ENCODE measurements at places on chromosomes 13 and 19.

DNA sequence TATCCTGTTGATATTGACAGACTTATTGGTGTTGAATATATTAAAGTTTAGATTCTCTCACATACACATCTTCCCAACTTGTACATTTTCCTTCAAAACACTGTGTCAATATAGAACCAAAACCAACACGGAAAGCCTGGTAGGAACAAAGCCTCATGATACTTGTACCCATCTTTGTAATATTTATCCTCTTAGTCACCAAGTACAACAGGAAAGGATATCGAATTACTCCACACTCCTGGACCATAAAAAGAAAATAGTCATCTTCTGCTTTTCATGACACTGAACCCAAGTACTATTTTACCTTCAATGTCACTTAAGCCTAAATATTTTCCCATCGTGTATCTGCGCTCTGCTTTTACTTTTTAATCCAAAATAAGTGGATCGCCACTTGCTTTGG, 702.9 kb upstream of the PCDH9 start:
- no peak for DNase-seq

- no peak for DNase-seq
Measured at GRCh38 chr13:33040090-33040489, 23.9 kb downstream of the KL start.

GRCh38 chr19:7605490-7606222, 10.0 kb downstream of the CAMSAP3 start:
- peak; percentile 99 for DNase-seq

DNA sequence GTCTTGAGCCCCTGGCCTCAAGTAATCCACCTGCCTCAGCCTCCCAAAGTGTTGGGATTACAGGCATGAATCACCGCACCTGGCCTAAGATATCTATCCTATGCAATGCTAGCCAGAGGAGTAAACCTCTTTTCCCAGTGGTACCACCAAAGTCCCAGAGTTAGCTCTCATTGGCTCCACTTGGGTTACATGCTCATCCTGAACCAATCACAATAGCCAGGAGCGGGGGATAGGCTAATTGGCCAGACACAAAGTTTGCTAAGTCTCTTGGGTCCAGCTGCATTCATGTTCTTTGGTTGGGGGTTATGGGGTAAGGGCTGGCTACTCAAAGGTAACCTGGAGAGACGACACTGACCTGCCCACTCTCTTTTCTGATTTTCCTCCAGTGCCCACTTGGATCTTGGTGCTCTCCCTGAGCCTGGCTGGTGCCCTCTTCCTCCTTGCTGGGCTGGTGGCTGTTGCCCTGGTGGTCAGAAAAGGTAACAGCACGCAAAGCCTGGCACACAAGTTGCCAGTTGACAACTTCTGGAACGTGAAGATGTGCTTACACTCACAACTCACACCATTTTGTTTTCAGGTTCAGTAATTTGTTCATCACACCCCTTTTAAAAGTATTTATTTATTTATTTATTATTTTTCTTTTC, 7.8 kb downstream of the C19orf38 start:
- peak; percentile 66 for DNase-seq

DNA sequence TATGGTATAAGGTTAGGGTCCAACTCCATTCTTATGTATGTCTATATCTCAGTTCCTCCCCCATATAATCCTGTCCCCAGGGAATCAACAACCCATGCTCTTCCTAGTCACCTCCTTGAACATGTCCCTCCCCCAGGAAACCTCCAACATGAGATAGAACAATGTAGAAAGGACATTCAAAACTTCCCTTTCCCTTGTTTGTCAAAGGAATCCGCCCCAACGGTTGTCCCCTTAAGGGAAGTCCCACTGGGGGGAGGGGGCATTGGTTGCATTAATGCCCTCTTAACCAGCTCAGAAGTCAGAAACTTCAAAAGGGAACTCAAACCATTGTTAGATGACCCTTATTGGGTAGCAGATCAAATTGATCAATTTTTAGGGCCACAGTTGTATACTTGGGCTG, 6.8 kb upstream of the ZNF561 start:
- DNase-seq: no peak

- DNase-seq: no peak
Measured at GRCh38 chr13:32535115-32535514, 3.5 kb downstream of the N4BP2L2 start.

GRCh38 chr19:2055931-2056836, 5.1 kb upstream of the MKNK2 start:
- DNase-seq: no peak

GRCh38 chr13:27395007-27395510, 29.4 kb upstream of the GTF3A start:
- no peak for DNase-seq

GRCh38 chr13:48562296-48563066, 29.6 kb upstream of the RCBTB2 start:
- DNase-seq: peak; percentile 60

DNA sequence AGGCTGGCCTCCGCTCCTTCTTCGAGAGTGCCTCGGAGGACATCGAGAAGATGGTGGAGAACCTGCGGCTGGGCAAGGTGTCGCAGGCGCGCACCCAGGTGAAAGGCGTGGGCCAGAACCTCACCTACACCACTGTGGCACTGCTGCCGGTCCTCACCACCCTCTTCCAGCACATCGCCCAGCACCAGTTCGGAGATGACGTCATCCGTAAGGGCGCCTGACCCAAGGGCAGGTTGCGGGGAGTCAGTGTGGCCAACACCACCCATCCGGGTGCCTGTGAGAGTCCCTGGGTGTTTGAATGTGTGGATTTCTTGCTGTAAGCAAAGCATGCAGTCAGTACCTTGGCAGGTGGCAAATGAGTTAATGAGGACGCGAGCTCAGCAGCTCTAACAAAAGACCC, 78.8 kb downstream of the RYR1 start:
- no peak for DNase-seq

GRCh38 chr19:16397791-16398529, 73.3 kb downstream of the KLF2 start:
- DNase-seq: no peak

DNA sequence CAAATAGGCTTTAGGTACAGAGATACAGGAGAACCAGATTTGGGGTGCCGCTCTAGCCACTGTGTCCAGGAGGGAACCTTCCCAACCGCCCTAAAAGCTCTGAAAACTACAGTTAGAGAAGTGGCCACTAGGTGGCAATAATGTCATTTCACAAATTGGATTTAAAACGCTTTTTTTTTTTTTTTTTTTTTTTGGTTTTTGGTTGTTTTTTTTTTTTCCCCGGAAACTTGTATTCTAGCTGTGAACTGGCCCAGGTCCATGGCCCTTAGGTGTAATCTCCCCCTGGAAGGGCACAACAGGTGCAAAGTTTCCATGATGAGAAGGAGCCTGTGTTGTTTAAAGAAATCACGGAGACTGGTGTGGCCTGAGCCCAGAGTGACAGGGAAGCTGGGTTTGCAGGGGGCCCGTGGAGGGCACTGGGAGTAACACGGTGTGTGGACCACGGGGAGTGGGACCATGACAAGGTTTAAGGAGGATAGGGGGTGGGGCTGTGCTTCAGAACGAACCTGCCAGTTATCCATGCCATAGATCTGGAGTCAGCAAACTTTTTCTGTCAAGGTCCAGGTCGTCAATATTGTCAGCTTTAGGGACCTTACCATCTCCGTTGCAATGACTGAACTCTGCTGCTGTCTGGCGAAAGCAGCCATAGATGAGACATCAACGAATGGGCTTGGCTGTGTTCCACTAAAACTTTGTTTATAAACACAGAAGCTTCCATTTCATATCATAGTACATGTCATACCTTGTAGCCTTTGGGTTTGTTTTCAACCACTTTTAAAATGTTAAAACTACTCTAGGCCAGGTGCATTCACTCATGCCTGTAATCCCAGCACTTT, 10.1 kb downstream of the OR1I1 start:
- DNase-seq: peak; percentile 84

Measured in NAMALWA (cell line).